C1 segment of cervical spinal cord (tissue), 14 donors: ENCODE measurements at places on chromosomes 7 and 10.

- DNase-seq, result no peak
Measured at GRCh38 chr7:94763268-94763667, 107.3 kb upstream of the SGCE start.

GRCh38 chr7:25216837-25217236, 11.4 kb downstream of the NPVF start:
- DNase-seq, result no peak

- no peak for DNase-seq
Measured at GRCh38 chr10:119520283-119520682, 22.2 kb downstream of the RGS10 start.

DNA sequence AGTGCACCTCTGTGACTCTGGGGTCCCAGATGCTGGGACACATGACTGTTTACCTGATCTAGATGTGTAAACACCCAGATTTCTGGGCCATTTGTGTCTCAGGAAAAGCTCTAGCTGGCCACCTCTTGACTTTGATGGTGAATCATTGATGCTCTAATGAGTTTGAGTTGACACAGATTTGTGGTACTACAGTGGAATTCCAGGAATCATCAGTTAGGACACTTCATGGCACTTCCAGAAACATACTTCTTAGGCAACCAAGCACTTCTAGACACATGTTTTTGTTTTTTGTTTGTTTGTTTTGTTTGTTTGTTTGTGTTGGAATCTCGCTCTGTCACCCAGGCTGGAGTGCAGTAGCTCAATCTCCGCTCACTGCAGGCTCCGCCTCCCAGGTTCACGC, 302.2 kb upstream of the ZMIZ1 start:
- DNase-seq, result no peak

GRCh38 chr10:8054244-8054493, 319 bp upstream of the GATA3 start:
- DNase-seq, result no peak

- DNase-seq, result peak; percentile 81
Measured at GRCh38 chr10:63133056-63133820, at the start of gene NRBF2. Gene NRBF2, plus strand, starts transcription at chr10:63133328. Its CDS starts 143 bp downstream, at chr10:63133471.

DNA sequence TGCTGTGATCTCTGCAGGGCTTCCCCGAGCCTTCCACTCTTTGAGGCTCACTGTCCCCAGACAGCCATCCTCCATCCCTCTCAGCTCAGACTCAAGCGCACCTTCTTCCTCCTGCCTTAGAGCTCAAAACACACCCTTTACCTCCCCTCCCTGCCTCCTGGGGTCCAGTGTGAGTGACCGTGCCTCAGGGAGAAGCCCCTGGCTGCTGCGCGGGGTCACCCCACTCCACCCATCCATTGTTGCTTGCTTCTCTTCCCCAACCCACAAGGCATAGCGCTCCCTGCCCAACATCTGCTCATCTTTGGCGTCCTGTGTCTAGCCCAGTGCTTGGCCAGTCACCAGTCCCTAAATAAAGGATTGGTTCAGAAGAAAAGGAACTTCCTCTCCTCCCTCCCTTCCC, 170.3 kb downstream of the TCERG1L start:
- no peak for DNase-seq

GRCh38 chr7:47291461-47292081, 290.3 kb downstream of the TNS3 start:
- DNase-seq, result no peak

DNA sequence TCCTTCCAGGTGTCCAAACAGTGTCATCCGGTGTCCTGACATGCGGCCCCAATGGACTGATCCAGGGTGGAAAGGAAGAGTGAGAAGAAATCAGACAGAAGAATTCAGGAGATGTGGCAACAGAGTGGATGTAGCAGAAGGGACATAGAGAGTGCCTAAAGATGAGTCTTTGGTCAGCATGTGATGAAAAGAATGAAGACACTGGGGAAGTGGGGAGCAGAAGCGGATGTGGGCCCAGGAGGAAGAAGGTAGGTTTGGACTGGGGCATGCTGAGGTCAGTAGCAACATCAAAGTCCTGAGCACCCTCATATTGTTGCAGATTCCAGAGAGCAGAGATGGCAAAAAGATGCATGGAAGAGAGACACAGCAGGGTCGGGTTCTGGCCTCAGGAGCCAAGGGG, 71.8 kb upstream of the STEAP1B start:
- no peak for DNase-seq

- no peak for DNase-seq
Measured at GRCh38 chr7:136947347-136947746, 78.9 kb downstream of the CHRM2 start.

- no peak for DNase-seq
Measured at GRCh38 chr7:75066521-75066920, 7.1 kb downstream of the RCC1L start.

DNA sequence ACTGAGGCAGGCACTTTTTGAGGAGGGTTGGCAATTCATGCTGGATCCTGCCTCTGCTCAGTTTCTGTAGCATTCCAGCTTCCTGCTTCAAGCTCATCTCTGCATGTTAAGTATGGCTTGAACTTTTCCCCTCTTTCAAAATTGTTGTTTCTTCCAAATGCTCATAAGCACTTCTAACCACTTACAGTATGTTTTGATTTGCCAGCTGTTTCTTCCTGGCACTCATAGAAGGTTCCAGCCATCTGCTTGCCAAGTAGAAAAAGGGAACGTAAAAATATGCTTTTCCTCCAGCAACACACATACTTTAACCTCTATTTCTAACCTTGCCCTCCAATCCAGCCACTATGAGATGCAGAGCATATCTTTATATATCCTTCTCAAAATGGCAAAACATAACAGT, 692.6 kb upstream of the COBL start:
- DNase-seq, result no peak

- DNase-seq, result no peak
Measured at GRCh38 chr10:10886861-10887531, 130.7 kb upstream of the CELF2 start.

- no peak for DNase-seq
Measured at GRCh38 chr7:50212016-50212325, 92.5 kb upstream of the IKZF1 start.

GRCh38 chr7:128124786-128125185, 93.5 kb upstream of the LRRC4 start:
- DNase-seq, result no peak
